Common myeloid progenitor, CD34-positive (primary cell): ENCODE measurements at places on chromosomes 6 and 20.

DNA sequence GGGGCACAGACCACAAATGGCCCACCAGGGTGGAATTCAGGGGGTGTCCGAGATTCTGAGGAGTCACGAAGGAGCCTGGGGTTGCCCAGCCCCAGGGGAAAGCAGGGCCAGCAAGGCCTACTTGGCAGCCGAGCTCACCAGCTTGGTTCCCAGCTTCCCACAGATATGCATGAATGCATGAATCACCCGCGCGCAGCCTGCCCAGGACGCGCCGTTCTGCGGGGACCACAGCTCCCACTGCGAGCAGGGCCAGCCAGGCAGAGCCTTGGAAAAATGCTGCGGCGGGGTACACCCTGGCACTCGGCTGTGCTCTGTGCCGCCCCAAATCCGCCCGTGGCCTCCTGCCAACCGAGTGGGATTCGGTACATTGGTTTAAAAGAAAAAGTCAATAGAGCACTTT is 211.0 kb downstream of the NFATC2 start:
- no peak for DNase-seq

GRCh38 chr20:46028772-46029371 is at the start of gene SLC12A5:
TSS of gene SLC12A5 (plus strand) at chr20:46029215. CDS start at chr20:46029345, 130 bp downstream.
- no peak for DNase-seq

DNA sequence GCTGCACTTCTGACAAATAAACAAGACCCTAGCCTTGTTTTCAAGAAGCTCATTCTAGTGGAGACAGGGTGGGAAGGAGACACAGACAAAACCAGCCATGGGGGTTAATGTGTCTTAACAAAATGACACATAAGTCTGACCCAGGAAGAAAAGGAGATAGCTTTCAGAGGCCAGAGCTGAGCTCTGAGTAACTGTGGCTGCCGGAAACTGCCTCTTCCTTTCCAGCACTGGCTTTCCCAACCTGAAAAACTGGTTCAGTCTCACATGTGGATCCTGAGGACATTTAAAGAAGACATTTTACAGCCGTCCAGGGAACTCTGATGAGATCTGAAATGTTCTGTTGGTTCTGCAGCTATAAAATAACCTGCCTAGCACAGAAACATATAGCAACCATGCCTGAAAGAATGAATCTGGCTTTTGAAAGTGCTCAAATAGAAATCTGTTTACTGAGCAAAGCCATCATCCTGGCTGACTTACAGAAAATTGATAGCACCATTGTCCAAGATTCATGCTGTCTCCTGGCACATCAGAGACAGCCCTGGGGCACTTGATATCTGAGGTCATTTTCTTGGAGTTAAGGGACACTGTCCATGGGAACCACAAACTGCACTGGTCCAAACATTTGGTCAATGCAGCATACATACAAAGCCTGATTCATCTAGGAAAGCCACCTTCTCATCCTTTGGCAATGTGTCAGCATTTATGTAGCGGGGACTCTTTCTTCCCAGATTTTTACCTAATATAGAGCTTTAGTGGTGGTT is 83.2 kb upstream of the PAX1 start:
- DNase-seq: no peak

GRCh38 chr6:110690916-110691315 is 124.4 kb downstream of the CDK19 start:
- DNase-seq: no peak

- DNase-seq: no peak
Measured at GRCh38 chr20:42360621-42361020, 742.4 kb upstream of the CHD6 start.

DNA sequence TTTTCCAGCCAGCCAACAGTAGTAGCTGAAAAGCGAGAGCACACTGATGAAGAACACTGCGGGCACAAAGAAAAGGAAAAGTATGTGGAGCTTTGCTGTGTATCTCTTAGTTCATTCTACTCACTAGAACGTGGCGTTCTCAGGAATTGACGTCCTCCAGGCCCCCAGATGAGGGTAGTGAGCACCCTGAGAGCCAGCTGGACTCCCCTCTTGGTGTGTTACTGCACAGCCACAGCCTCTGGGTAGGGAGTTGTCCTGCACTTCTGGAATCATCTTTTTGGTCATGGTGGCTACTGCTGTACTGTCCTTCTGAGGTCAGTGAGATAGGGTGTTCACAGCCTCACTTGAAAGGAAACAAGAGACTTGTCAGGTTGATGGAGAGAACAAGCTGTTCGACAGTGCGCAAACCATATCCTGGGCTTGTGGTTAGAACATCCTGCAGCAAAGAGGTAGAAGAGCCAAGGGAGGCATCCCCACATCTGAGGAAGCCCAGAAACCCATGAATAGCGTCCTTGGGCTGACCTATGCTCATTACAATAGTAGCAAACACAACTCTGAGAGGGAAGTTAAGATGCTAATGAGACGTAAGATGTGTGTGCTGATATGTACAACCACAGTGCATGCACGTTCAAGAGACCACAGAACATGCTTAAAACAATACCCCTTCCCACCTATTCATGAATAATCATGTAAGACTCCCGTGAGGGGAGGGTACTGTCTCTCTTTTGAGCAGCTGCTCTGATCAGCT is 14.6 kb upstream of the HLA-F start:
- peak; percentile 72 for DNase-seq

- peak; percentile 61 for DNase-seq
Measured at GRCh38 chr6:35177157-35177556, 36.0 kb upstream of the TCP11 start.

GRCh38 chr6:27837625-27838057 is 74.6 kb downstream of the OR2B2 start:
- no peak for DNase-seq

GRCh38 chr20:8124639-8125038 is 7.4 kb upstream of the PLCB1 start:
- DNase-seq: no peak

DNA sequence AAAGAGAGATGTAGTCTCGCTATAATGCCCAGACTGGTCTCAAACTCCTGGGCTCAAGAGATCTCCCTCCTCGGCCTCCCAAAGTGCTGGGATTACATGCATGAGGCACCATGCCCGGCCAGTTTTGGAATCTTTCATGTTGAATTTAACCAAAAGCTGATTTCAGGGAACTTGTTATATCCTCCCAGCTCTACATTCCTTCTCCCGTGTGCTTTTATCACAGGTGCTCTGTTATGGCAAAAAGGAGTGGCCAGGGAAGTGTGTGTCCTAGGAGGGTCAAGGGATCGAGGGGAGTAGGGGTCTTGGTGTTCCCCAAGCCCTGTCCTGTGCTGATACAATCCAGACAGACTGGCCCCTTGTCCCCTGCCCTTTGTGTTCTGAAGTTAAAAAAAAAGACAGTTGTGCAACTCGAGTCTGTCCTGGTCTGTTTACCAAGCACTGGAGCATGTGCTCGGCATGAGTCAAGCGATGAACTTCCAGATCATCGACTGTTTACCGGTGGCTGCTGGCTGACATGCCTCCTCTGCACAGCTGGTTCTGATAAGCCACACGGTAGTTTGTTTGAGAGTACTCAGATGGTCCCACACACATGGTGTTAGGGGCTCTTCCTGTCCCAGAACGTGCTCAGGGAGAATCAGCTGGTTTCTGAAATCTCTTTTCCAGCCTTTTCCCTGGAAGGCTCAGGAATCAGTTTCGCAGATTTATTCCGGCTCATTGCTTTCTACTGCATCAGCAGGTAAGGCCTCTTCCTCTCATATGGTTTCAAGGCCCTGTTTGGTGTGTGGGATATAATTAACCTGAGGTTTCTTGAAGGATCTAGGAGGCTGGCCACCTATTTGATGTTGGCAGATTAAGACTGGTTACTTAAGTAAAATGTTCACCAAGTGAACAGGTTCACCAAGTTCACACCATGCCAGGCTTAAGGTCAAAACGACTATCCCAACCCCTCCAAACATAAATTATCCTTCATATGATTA is 52.6 kb upstream of the NAA20 start:
- no peak for DNase-seq

DNA sequence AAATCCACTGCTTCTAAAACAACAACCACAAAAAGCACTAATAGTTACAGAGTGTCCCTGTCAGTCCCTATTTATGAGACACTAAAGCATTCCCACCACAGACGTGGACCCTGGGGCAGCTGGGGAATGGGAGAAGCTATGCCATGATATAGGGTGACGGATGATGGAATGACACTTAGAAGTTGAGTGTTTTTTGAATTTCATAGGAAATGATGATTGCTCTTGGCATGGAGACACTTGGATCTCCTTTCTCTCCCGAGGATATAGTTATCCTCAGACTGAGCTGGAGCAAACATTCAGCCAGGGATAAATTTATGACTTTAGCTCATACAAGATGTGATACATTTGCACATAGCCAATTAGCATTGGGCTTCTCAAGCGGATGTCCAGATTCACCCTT is 151.2 kb downstream of the EDN3 start:
- DNase-seq: no peak

GRCh38 chr20:1949347-1950100 is 44.3 kb downstream of the PDYN start:
- DNase-seq: no peak

GRCh38 chr20:46112430-46113112 is 5.5 kb upstream of the CD40 start:
- DNase-seq: no peak

- DNase-seq: no peak
Measured at GRCh38 chr6:42526616-42527015, 37.2 kb upstream of the UBR2 start.

- DNase-seq: peak; percentile 10
Measured at GRCh38 chr6:140012150-140012549, 637.7 kb upstream of the CITED2 start.

- no peak for DNase-seq
Measured at GRCh38 chr6:105519954-105520353, 117.1 kb upstream of the PREP start.

DNA sequence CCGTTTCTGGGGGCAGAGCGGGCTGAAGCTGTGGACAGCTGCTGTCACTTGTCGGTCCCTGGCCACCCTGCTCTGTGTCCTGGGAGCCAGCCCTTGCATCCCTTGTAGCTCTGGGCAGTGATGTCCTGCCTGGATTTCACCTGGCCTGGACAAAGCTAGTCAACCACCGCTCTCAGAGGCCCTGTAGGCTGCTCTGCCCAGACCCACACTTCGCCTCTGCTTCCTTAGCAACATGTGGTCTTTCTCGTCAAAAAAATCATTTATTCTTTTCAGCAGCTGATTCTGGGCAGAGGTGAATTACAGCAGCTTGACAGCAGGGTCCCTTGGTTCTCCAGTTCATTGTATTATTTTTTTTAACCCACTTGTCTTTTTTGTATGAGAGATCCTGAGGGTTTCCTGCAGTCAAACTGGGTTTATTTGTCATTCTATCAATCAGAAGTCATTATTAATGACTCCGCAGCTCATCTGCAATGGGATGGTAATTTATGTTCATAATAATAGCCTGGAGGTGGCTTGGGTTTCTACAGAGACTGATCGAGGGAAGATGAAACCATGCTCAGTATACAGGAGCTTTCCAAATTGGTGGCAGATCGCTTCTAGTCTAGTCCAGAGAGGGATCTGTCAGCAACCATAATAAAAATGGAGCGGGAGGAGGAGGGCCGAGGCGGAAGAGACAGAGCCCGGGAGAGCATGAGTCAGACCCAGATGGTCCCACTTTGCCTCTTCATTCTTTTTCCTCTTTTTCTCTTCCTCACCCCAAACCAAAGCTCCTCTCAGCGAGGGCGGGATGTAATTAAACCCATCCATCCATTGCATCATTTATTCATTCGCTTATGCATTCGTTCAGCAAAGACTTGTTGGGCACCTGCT is 22.4 kb downstream of the EDN3 start:
- no peak for DNase-seq

DNA sequence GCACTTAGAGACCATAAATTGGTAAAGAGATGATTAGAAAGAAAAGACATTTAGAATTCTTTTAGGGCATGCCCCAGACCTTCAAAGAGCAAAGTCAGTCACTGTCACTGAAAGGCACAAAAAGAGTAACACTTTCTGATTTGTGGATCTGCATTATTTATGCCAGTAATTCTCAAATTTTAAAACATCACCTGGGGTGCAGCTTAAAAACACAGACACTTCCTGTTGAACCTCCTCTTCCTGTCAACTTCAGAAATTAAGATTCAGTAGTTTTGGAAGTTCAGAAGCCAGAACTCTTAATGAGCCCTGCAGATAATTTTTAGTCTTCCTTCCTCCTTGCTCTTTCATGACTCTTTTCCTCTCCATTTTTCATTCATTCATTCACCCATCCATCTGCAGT is 137.5 kb downstream of the NRN1 start:
- DNase-seq: no peak

DNA sequence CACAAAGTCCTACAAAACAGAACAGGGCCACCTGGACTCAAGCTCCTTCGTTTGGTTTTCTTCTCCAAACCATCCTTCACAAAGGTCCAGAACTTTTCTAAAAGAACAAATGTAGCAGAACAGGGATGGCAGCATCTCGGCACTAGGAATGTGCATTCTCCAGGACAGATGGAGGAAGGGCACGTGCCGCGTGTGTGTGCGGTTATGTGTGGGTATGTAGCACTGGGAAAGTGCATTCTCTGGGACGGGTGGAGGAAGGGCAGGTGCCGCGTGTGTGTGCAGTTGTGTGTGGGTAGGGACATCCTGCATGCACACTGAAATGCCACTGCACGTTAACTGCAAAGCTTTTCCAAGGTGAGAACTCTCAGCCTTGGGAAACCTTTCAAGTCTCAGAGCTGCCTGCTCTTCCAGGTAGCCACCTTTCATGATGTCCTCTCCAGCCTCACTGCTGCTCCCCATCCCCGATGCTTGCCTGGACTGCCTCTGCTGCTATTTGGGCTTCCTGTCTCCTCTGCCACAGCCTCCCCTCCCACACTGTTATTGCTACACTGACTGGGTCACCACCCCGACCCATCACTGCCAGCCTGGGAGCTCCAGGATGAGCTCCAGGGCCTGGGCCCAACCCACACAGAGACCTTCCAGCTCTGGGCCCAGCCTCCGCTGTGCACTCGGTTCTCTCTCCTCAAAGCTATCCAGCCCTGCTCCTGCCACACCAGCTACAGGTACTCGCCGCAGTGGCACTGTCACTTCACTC is 47.6 kb downstream of the EZR start:
- no peak for DNase-seq

- DNase-seq: no peak
Measured at GRCh38 chr6:18492972-18493371, 105.8 kb downstream of the RNF144B start.

GRCh38 chr6:29653452-29654038 is 3.3 kb upstream of the MOG start:
- peak; percentile 84 for DNase-seq
